ENCODE measurements at places on chromosomes 2 and 18.
A peak's percentile ranks its signal among the peaks of the same experiment; 100 is the strongest.

GRCh38 chr18:66046032-66046602 lies 295.3 kb downstream of the CDH7 start:
- DNase-seq: no peak

GRCh38 chr2:220695397-220696279 lies 876.5 kb downstream of the EPHA4 start:
- DNase-seq: no peak

DNA sequence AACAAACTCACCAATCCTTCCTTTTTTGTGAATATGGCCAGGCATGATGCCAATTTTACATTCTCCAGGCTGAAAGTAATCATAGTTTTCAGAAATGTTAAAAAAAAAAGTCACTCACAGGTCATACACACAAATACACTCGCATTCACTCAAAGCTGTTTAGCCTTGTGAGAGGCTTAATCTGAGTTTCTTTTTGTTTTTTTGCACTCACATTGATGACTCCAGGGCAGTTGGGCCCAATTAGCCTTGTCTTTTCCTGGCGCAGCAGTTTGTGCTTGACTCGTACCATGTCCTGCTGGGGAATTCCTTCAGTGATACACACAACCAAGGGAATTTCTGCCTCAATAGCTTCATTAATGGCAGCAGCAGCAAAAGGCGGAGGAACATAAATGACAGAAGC lies 18.0 kb downstream of the SUCLG1 start:
- DNase-seq: no peak

DNA sequence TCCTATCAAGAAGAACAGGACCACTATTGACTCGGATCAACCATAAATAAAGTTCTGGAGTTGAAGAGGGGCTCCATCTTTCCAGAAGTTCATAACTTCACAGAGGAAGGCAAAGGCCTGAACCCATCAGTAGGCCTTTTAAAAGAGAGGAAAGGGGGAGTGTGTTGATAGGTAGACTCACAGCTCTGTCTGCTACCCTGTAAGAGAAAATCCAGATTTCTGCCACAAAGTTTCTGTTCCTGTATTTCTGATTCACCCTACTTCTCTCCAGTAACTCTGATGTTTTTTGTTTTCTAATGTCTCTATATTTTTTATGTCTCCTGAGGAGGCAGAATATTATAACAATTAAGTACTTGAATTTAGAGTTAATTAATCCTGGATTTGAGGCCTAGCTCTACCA lies 564.0 kb downstream of the TNS1 start:
- DNase-seq: peak; percentile 19

DNA sequence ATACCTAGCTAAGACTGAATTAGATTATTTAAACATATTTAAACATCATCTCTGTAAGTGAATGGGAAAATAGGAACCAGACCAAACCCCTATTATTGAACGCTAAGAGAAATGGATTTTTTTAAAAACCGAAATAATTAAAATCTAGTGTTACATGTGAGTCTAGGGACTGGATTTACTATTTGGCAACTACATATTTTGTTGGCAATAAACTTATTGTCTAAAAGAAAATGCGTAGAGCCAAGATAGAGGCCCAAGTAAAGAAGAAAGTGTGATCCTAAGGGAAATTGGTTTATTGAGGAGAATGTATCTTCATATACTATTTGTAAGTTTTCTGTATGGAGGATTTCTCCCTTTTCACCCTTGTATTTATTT lies 105.6 kb downstream of the LTBP1 start:
- no peak for DNase-seq

DNA sequence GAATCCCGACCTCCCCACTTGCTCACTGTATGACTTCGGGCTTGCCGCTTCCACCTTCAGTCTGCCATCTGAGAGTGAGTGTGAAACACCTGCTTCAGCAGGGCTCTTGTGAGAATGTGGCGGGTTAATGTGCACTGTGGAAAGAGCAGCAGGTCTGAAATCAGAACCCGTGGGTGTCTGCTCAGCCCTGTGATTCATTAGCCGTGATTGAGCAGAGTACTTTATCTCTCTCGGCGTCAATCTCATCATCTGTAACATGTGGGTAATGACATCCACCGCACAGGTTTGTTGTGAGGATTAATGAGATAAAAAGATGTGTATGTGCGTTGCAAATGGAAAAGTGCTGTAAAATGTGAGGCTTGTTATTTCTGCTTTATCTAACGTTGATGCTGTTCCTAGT lies 128.6 kb downstream of the LRATD1 start:
- DNase-seq: no peak

- peak; percentile 46 for DNase-seq
Measured at GRCh38 chr2:111235192-111236015, 114.7 kb downstream of the BCL2L11 start.

DNA sequence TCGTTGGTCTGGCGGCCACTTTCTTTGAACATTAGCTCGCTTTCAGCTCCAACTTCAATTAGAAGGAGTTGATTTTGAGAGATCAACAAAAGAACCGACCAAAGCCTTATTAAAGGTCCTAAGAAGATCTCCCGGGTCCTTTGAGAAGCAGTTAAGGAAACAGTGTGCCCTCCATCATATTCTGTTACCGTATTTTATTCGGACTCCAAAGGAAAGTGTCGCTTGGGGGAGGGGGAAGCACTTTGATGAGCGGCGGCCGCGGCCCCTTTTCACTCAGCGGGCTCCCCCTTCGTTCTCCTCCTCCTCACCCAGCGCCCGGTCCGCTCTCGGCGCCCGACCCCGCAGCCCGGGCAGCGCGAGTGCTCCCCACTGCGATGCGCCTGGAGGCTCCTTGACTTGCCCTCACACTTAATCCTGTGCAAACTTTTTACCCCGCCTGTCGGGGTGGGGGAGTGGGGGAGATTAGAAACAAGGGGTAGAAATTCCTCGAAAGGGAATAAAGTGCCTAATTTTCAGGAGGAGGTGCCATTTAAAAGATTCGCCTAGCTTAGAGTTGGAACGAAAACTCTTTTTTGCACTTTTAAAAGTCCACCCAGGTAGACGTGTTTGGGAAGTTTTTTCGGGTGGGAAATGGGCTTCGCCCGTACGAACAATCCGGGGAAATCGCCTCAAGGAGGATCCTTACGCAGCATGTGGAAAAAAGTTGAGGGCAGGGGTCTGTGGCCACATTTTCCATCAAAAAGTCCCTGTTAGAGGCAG lies 1.2 kb upstream of the OTX1 start:
- no peak for DNase-seq

DNA sequence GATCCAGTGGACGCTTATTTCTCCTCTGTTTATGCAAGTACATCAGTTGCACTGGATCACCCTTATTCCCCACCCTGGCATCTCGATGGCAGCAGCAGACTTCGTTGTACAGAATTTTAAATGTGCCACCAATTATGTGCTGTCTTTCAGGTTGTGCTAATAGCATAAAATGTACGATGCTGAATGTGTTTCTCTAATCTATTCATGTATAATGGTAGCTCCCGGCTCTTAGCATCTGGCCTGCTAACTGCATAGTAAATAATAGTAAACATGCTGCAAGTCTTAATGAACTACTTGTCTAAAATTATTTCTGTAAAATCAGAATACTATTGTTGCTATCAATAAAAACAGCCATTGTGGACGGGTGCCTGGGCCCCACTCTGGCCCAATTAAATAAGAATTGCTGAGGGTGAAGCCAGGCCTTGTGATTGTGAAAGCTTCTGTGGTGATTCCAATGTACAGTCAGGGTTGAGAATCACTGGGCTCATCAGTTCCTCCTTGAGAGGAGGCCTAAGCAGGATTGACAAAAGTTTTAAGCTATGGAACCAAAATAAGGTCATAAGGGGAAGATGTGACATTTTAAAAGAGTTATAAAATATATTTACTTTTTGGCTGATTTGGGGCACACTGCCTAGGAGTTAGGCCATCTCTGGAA lies 14.4 kb upstream of the MYO3B start:
- DNase-seq: no peak

- no peak for DNase-seq
Measured at GRCh38 chr2:240179186-240179815, 38.8 kb upstream of the OTOS start.

- no peak for DNase-seq
Measured at GRCh38 chr2:147025646-147026585, 818.9 kb upstream of the ACVR2A start.

DNA sequence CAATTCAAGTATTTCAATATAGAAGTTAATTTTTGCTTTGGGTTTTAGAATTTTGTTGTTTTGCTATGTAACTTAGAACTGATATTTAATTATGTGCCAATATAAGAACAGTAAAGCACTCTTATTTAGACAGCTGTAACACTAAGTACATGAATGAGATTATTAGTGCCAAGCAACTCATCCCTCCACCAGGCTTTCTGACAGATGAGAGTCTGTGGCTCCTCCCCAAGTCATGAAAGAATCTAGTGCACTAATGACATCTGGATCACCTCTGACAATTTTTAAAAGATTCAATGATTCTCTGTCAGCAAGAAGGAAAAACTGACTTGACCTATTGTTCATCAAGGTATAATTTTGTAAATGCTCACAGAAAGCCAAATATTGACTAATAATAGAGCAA lies 67.8 kb downstream of the TMEFF2 start:
- no peak for DNase-seq

DNA sequence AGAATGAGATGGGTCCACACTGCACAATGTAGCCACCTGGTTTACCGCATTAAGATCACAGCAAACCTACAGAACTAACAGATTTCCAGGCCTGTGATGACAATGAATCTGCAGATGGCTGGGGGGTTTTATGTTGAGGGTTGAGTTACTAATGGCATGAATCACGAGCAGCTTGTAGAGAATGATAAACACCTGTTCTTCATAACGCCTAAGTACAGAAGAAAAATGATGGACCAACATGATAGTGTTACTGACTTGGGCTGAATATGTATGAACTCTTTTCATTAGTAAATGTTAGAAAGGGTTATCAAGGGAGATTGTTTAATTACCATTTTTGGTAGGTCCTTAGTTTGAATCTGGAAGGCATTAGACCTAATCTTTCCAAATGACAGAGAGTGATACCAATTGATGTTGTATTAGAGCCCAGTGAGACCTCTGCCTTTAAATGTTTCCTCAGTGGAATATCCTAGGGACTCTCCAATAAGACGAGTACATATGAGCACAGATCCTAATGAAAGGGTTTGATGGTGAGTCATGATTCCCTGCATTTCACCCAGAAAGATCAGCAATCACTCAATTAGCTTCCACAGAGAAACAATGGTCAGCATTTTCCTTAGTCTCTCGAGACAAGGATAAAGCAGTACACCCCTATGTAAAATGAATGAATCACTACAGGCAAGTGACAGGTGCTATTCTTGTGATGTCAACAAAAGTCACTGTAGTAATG lies 243.8 kb downstream of the DLGAP1 start:
- DNase-seq: no peak

DNA sequence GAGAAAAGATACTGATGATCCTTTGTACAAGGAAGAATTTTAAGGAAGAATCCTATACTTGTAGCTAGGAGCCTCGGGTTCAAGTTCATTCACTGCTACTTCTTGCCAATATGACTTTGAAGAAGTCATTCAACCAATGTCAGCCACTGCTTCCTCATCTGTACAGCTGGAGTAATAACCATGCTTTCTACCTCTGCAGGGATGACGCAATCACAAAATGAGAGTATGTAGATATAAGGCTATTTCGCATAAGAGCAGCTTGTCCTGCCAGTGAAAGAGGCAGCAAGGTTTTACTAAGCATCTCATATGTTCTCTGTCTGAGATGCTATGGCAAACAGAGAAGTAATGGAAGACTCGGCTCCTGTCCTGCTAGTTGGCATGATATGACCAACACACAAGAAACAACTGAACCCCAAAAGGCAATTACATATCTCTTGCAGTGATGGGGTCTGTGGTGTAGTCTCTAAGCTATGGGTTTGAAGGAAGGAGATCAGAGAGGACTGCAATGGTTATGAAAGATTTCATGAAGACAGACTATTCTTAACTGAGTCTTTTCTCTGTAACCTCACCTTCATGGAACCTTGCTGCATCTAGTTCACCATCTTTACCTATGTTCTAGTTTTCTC lies 9.2 kb downstream of the AAK1 start:
- DNase-seq: peak; percentile 79

DNA sequence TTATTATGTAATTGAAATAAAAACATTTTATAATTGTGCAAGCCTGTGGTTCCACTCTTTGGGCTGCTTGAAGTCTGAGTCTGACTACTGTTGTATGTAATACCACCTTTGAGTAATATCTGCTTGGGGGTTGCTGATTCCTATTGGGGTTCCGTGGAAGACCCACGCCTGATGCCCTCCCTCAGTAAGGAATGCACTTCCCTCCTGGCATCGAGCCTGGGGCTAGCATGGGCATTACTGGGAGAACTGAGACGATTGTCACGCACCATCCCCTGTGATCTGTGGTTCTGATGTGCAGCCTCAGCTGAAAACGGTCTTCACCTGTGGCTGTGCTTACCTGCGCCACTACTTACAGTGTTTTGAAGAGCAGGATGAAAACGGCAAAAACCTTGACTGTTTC lies 32.7 kb upstream of the RBM44 start:
- peak; percentile 14 for DNase-seq

DNA sequence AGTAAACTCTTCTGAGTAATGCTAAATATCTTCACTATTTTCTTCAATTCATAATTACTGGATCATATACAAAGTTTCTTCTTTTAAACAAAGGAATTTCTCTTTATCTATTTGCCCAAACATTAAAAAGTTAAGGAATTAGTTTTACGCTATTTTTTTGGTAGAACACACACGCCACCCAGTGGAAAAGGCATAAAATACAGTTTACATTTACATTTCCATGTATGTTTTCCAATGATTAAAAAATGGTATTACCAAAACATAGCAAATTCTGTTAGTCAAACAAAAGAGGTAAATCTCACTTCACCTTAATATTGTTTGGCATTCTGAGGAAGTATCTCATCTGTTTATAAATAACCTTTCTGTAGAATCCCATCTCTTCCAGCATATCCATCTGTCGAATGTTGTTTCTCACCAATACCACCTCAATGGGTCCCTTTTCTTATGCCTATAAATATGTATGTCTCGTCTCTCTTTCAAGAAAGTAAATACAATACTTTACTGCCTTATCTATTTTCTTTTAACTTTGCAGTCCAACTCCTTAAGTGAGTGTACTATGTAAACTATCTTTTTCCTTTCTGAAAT lies 7.2 kb downstream of the BOLL start:
- peak; percentile 33 for DNase-seq

DNA sequence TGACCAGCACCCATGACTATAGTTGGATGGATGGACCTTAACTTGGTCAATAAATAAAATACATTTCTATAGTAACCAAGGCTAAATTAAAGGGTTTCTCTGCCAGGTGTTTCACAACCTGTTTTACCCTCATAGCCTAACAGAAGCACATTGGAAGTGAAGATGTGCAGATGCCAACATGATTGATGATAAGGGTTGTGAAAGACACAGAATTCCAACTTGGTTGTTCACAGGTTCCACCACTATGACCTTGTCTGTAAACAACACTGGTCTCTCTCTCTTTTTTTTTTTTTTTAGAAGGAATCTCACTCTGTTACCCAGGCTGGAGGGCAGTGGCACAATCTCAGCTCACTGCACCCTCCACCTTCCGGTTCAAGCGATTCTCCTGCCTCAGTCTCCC lies 37.5 kb upstream of the PTH2R start:
- DNase-seq: no peak

Data from inflammatory macrophage treated with lipopolysaccharide for 4 hours (primary cell).